HFFc6 (cell line): ENCODE measurements at places on chromosomes 4 and X.
A peak's percentile ranks its signal among the peaks of the same experiment; 100 is the strongest.

DNA sequence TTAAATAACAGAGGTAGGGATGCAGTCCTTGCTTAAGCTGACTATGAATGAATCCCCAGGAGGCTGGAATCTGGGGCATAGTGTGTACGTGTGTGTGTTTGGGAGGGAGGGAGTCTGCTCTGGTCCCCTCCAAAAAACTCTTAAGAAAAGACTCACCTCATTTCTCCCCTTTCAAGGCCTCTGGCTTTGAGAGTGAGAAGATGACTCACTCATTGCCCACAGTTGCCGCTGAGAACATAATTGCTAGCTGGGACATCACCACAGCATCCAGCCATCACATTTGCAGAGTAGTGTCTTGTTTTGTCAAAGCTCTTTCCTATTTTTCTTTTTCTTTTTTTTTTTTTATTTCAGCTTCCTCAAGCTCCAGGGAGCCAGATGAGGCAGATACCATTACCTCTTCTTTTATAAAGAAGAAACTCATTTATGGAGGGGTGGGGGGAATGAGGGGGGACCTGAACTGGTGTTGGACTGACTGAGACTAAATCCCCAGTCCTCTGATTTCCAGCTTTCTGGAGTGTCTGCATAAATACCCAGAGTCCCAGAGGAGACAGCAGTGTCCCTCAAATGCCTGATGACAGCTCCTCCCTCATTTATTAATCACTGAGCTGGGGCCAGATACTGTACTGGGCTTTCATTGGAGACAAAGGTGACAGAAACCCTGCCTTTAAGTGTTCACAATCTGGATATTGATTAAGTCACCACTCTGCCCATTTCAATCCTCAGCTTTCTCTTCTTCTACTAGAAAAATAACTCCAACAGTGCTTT, 61.9 kb upstream of the LAS1L start:
- H3K27ac ChIP-seq: peak overlapping the region; percentile 83
- peak overlapping the region; percentile 51 for H3K4me3 ChIP-seq
- peaks cover 41% of the 10 kb centered on the region for H3K4me1 ChIP-seq
- no peaks in the 10 kb centered on the region; the same call in none of the 2 replicates for H3K27me3 ChIP-seq
- DNase-seq: peak; percentile 42
- no peaks in the 10 kb centered on the region for H3K36me3 ChIP-seq

- no peaks in the 10 kb centered on the region for H3K4me1 ChIP-seq
- no peaks in the 10 kb centered on the region for H3K36me3 ChIP-seq
- no peak overlapping the region for H3K4me3 ChIP-seq
- H3K27ac ChIP-seq: no peak overlapping the region
These were observed 14.9 kb upstream of the GLUD2 start for GRCh38 chrX:121032531-121032930.

GRCh38 chrX:48511560-48511959, 2.8 kb downstream of the PORCN start:
- H3K4me3 ChIP-seq: no peak overlapping the region
- H3K27me3 ChIP-seq: no peaks in the 10 kb centered on the region; the same call in 1 of the 2 replicates
- peaks cover 4% of the 10 kb centered on the region; the same call in 1 of the 2 replicates for H3K36me3 ChIP-seq

GRCh38 chr4:112001041-112001440, 144.2 kb upstream of the FAM241A start:
- DNase-seq: no peak
- no peak overlapping the region for H3K4me3 ChIP-seq
- peaks cover 11% of the 10 kb centered on the region for H3K27me3 ChIP-seq
- no peak overlapping the region for H3K27ac ChIP-seq

- H3K27ac ChIP-seq: no peak overlapping the region
- no peak overlapping the region for H3K4me3 ChIP-seq
- no peaks in the 10 kb centered on the region for H3K27me3 ChIP-seq
- DNase-seq: no peak
- H3K36me3 ChIP-seq: no peaks in the 10 kb centered on the region
These were observed 706.5 kb downstream of the FSTL5 start for GRCh38 chr4:161457311-161457710.

DNA sequence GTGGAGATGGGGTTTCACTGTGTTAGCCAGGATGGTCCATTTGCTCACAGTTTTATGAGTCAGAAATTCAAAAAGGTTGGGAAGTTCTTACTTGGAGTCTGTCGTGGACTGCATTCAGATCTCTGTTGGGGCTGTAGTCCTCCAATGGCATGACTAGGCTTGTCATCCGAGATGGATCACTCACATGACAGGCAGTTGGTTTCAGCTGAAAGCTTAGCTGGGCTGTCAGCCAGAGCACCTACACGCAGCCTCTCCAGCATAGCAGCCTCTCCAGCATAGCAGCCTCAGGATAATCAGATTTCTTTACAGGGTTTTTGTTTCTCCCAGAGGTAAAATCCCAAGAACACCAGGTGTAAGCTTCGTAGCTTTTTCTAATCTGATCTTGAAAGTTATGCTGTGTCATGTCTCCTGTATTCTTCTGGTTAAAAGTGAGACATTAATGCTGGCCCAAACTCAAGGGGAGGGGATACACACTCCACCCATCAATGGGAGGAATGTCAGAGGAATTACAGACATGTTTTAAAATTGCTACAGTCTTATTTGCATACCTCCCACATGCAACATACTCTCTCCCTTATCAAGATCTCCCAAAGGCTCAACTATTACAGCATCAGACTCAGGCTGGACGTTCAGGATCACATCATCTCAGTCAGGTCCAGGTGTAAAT, 31.6 kb upstream of the SOD3 start:
- peak; percentile 22 for DNase-seq
- no peaks in the 10 kb centered on the region; the same call in 1 of the 2 replicates for H3K27me3 ChIP-seq
- H3K4me3 ChIP-seq: peak overlapping the region; percentile 14; the same call in 1 of the 2 replicates
- peak overlapping the region; percentile 65; the same call in 1 of the 2 replicates for H3K27ac ChIP-seq

- H3K36me3 ChIP-seq: peaks cover 4% of the 10 kb centered on the region; the same call in 1 of the 2 replicates
- no peak overlapping the region; the same call in 1 of the 2 replicates for H3K27ac ChIP-seq
- peaks cover 9% of the 10 kb centered on the region for H3K27me3 ChIP-seq
- H3K4me3 ChIP-seq: no peak overlapping the region; the same call in 1 of the 2 replicates
- DNase-seq: no peak
- peaks cover 17% of the 10 kb centered on the region for H3K4me1 ChIP-seq
These were observed 1.3 kb upstream of the CCNI start for GRCh38 chr4:77076889-77077635.

DNA sequence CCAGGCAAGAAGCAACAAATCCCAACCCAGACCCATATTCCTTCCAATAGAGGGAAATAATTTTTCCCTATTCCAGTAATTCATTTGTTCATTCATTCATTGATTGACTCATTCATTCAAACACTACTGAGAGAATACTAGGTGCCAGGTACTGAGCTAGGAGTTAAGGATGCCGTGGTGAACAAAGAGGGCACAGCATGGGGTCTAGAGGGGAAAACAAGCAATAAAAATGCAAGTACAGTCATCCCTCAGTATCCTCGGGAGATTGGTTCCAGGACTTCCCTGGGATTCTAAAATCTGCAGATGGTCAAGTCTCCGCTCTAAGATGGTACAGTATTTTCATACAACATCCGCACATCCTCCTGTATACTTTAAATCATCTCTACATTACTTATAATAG, 18.7 kb downstream of the RASGEF1B start:
- no peak overlapping the region for H3K4me3 ChIP-seq
- no peak overlapping the region for H3K27ac ChIP-seq
- H3K27me3 ChIP-seq: no peaks in the 10 kb centered on the region; the same call in 1 of the 2 replicates
- no peaks in the 10 kb centered on the region for H3K4me1 ChIP-seq

DNA sequence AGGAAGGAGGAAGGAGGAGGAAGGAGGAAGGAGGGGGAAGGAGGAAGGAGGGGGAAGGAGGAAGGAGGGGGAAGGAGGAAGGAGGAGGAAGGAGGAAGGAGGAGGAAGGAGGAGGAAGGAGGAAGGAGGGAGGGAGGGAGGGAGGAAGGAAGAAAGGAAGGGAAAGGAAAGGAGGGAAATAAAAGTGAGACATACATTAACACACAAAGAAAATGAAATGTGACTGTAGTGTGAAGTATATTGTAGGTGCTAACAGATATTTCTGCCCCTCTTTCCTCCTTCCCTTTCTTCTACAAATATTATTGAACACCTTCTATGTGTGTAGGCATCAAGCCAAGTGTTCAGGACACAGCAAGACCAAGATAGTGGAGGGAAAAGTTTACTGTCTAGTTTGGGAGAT, 26.4 kb upstream of the PROM1 start:
- DNase-seq: no peak
- H3K4me1 ChIP-seq: no peaks in the 10 kb centered on the region
- no peak overlapping the region for H3K4me3 ChIP-seq
- H3K36me3 ChIP-seq: no peaks in the 10 kb centered on the region

GRCh38 chrX:132775263-132775823, 183.1 kb downstream of the HS6ST2 start:
- no peak overlapping the region for H3K4me3 ChIP-seq
- no peaks in the 10 kb centered on the region for H3K4me1 ChIP-seq
- no peak overlapping the region for H3K27ac ChIP-seq
